ENCODE measurements at places on chromosomes 1 and 21.

DNA sequence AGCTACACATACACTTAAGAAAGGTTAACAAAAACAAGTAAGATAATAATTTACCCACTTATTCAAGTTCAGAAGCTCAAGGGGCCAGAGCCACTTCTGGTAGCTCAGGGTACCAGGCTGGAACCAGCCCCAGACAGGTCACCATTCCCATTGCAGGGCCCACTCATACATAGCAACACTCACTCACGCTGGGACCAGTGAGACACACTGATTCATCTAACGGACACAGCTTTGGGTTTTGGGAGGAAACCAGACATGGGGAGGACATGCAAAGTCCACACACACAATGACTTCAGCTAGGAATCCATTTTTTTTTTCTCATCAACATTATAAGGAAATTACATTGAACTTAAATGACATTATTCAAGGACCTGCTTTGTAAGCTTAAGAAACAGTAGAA lies 169.1 kb downstream of the ZC3H11B start:
- DNase-seq, result no peak

GRCh38 chr1:24551290-24551959 lies 4.5 kb upstream of the NCMAP start:
- DNase-seq, result no peak

- no peak for DNase-seq
Measured at GRCh38 chr1:244214009-244214967, 163.2 kb downstream of the ZBTB18 start.

DNA sequence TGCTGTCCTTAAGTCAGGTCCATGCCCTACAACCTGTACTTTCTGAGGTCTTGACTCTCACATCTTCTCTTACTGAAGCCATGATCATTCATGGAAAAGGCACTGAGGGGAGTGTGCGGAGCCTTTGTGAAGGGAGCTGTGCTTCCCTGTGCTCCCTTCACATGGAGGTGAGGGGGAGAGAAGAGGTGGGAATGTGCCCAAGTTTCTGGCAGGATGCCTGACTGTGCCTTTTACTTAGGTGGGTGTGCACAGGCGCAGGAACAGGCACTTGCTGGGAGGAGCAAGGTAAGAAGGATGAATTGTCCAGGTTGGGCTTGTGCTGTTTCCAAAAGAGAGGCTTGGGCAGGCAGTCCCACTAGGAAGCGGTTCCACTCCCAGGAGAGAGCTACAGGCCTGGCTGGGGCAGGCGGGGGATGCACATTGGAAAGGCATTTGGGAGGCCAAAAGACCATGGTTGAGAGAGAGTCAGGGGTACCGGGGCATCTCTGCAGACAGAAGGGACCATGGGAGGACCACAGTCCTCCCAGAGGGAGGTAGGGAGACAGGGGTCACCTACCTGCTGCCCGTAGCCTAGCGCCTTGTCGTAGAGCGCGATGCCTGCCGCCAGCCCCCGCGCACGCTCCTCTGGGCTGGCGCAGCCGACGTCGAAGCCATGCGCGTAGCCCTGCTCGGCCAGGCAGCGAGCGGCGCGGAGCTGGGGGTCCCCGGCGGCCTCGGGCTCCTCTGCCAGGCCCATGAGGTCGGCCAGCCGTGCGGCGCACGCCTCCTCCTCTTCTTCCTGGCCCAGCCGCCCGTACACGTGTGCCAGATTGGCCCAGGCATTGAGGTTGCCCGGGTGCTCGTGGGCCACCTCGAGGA lies 853 bp downstream of the TTC22 start:
- no peak for DNase-seq

GRCh38 chr1:179105393-179105792 lies 23.5 kb downstream of the TOR3A start:
- DNase-seq, result no peak

DNA sequence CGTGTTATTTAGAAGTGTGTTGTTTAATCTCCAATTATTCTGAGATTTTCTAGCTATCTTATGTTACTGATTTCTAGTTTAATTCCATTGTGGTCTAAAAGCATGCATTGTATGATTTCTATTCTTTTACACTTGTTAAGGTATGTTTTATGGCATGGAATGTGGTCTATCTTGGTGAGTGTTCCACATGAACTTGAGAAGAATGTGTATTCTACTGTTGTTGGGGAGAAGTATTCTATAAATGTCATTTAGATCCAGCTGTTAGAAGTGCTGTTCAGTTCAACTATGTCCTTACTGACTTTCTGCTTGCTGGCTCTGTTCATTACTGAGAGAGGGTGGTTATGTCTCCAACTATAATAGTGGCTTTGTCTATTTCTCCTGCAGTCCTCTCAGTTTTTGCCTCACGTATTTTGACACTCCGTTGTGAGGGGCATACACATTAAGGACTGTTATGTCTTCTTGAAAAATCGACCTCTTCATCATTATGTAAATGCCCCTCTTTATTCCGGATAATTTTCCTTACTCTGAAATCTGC lies 12.0 kb upstream of the PLA2G5 start:
- DNase-seq, result no peak

DNA sequence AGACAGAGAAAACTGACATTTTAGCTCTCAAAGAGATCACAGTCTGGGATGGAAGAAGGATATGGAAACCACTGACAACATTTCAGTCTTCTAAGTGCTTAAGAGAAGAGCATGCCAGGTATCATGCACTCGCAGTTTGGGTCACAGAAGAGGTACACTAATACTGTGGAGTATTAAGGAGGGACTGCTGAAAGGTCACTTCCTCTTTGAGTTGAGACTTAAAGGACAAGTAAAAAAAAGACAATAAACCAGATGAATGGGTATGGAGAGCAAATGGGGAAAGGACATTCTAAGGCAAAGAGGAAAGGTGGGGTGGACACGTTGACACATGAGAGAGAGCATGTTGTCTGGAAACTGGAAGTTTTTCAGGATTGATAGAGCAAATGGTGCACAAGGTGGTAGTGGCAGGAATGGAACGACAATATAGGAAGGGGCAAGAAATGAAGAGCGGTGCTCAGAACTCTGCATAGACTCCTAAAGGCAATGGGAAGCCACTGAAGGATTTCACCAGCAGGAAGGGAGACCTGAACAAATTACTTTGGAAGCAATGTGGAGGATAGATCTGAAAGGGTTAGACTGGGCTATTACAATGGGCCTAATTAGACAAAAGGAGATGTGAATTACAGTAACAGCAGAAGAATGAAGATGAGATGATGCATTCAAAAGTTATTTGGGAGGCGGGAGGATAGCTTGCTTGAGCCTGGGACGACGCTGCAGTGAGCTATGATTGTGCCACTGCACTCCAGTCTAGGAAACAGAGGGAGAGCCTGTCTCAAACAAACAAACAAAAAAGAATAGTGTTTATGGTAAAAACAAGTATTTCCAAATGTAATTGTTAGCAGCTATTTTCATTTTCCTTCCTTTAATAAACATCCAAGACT lies 11.1 kb downstream of the DIPK1A start:
- no peak for DNase-seq

- peak; percentile 7 for DNase-seq
Measured at GRCh38 chr1:15236746-15237145, 10.3 kb upstream of the FHAD1 start.

GRCh38 chr1:10444795-10445397 lies 4.9 kb upstream of the CORT start:
- DNase-seq, result no peak

- no peak for DNase-seq
Measured at GRCh38 chr1:102191723-102192122, 195.0 kb upstream of the OLFM3 start.

DNA sequence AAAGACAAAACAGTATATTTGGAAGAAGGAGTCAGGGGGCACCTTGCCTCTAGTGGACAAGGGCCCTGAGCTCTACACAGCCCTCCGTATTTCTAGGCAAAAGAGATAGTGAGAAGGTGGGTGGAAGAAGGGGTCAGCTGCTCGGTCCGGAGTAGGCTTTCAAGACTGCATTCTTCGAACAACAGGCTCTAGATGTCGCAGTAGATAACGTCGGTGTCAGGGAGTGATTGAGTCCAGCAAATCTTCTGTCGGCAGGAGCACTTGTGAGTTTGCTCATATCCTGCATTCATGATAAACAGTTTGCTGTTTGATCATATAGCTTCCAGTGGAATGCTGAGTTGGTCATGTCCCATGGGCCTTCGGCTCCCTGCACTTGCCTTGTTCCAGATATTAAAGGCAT lies 36.8 kb downstream of the DIPK1A start:
- DNase-seq, result no peak

- no peak for DNase-seq
Measured at GRCh38 chr1:93621246-93621645, 60.4 kb downstream of the BCAR3 start.

- DNase-seq, result no peak
Measured at GRCh38 chr1:200184196-200184595, 156.7 kb downstream of the NR5A2 start.

- DNase-seq, result no peak
Measured at GRCh38 chr1:180171691-180172090, 17.0 kb downstream of the QSOX1 start.

- DNase-seq, result no peak
Measured at GRCh38 chr1:26404641-26405040, 6.0 kb upstream of the LIN28A start.

GRCh38 chr1:43402089-43402865 lies 12.6 kb downstream of the SZT2 start:
- no peak for DNase-seq

DNA sequence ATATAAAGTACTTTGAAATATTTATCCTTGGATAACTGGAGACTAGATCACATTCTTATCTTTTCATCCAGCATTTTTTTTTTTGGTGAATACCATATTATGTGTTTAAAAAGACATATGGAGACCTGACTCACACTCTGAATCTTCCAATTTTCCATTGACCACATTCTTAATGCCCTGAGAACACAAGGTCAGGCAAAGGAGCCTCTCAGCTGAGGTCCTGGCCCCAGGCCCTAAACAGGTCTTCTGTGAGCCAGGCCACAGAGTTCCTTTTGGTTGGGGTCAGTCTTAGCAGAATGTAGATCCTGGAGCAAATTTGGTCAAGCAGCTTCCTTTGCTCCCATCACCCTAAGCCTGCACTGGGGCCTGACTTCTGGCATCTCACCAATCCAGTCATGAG lies 390.1 kb upstream of the ST6GALNAC5 start:
- DNase-seq, result no peak

DNA sequence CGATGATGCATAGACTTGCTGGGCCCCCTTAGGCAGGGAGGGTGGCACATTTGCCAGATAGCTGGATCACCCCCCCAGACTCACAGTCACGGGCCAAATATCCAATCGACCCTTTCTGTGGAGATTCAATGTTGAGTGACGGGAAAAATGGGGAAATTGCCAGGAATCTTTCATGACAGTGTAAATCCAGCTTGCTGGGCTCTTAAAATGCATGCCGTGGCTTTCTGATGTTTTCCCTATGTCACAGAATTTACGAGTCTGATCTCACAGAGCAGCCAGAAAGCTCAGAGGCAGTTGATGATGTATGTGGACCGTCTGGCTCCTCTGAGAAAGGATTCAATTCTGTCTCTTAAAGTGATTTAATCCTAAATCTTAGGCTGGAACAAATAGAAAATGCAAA lies 150.1 kb upstream of the ZNF644 start:
- DNase-seq, result no peak

- no peak for DNase-seq
Measured at GRCh38 chr1:92980732-92981647, 19.7 kb upstream of the DIPK1A start.

GRCh38 chr1:160095382-160096105 lies 2.9 kb downstream of the IGSF8 start:
- no peak for DNase-seq

GRCh38 chr1:32701951-32702598 lies 495 bp downstream of the SYNC start:
- no peak for DNase-seq

- DNase-seq, result no peak
Measured at GRCh38 chr1:28632560-28632959, 10.3 kb downstream of the TAF12 start.

DNA sequence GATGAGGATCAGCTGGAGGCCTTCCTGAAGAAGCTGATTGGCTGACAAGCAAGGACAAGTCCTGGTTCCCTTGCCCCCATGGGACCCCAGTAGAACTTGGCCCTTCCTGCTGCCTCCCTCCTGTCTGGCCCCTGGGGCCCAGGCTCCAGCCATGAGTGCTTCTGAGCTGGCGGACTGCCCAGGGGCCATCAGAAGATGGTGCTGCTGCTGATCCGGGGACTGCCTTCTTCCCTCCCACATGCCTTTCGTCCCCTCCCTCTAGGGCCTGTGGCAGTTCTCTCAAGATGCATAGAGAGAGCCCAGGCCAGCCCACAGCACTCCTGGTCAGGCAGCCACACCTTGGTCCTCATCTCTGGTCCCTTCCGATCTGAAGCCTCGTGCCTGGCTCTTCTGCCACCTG lies 57.9 kb upstream of the PRKACB start:
- no peak for DNase-seq

DNA sequence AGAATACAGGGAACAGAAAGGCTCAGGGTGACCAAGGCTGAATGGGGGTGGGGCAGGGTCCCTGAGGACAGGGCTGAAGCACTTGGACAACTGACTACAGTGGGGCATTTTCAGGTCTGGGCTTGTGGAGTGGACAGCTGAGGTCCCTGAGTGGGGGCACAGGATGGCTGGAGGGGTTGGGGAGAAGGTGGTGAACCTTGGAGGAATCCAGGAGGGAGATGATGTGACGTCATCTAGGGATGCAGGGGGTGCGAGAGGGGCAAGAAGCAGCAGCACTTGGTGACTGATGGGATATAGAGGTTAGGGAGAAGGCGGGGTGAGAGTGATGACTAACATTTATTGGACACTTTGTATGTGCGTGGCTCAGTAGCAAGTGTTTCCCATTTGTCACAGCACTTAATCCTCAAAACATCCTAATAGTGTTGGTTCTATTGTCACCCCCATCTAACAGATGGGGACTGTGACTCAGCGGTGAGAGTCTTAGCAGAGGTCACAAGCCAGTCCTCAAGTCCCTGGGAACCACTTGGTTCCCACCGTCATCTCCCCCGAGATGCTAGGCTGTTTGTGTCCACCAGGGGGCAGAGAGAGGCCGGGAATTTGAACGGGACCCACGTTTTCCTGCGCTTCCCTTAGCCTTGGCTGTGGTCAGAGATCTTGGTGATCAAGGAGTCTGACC lies 27.9 kb upstream of the BMP8B start:
- DNase-seq, result no peak

- no peak for DNase-seq
Measured at GRCh38 chr1:58739856-58740466, 40.1 kb upstream of the MYSM1 start.

- peak; percentile 24 for DNase-seq
Measured at GRCh38 chr1:1173793-1174415, at the start of gene TTLL10. Gene TTLL10 (plus strand): TSS chr1:1173880. CDS start chr1:1179216, 5,336 bp downstream.

GRCh38 chr1:199098468-199098867 lies 459.6 kb downstream of the PTPRC start:
- no peak for DNase-seq
